ENCODE measurements at places on chromosomes 7 and 10. TPM values are rescaled to one million over a fixed set of nuclear protein-coding genes. Genes with fewer than 3 reads are reported as not detected.

DNA sequence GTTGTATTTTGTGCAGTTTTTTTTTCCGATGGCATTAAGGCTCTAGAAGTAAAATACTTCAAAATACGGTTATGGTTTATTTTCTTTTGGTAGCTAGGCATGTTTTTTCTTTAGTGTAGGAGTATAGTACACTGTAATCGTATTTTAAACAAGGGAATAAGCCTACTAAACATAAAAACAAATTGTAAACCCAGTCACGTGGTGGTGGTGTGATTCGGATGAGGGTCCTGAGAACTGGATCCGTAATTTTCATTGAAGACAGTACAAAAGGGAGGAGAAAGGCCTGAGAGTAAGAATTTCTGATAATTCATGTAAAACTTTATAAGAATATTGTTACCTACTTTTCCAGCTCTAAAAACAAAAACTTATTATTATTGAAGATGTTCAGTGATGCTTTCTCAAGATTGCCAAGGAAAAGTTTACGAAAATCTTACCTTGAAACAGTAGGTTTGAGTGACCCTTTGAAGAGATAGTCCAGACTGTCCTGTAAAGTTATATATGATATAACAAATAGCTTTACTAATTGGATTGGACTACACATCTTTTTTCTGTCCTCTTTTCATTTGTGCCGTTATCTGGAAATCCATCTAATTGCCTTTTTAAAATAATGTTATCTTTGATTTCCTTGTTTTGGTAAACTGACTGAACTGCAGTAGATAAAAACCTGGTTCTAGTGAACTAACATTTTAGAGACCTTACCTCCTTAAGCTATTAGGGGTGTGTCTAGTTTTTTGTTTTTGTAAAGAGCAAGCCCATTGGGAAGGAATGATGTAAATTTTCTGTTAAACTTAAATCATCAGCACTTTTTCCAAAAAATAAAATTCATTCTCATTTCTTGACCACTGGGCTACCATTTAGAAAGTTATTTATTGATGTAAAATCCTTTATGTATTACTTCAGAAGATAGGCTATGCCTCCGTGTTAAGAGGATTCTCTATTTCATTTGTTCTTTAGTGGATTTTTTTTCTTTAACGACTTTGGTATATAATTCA lies 1.0 kb upstream of the PBLD start:
- no peak for DNase-seq
- no peaks in the 10 kb centered on the region for H3K27me3 ChIP-seq
- H3K4me1 ChIP-seq: peaks cover 37% of the 10 kb centered on the region
- H3K36me3 ChIP-seq: peaks cover 10% of the 10 kb centered on the region

DNA sequence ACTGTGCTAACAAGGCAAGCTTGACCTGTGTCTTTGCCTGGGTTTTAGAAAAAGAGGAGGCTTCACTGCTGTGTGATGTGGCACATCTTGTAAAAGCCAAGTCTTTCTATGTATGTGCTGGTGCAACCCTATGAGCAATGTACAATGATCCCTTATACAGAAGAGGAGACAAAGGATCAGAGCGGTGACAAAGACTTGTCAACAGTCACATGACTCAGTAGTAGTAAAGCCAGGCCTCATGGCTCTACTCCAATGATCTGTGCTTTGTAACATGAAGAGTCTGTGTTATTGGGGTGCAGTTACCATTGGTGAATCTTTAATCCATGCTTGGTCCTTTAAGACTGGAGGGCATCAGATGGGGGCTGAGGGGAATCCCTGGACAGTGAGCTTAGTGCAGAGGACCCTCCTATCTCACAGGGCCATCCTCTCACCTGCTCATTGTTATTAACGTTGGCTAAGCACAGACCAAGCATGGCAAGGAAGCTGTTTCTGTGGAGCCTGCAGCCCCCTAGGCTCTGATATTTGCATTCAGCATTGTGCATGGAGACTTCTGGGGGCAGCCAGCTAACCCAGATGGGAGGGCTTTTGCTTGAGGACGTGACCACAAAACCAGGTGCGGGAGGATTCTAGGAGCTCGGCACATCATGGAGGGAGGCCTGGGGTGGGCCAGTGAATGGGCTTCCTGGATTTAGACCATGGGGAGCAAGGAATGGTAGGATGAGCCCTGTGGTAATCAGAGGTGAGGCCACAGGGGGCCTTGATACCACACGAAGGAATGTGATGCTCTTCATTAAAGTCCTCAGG lies 308.8 kb upstream of the ZNF32 start:
- H3K27me3 ChIP-seq: no peaks in the 10 kb centered on the region
- no peak overlapping the region for H3K4me3 ChIP-seq
- DNase-seq: no peak
- no peaks in the 10 kb centered on the region for H3K4me1 ChIP-seq
- H3K27ac ChIP-seq: no peak overlapping the region

The TAS2R3 gene
- not detected for total RNA-seq

The SPDYE2 gene
- not detected for total RNA-seq

DNA sequence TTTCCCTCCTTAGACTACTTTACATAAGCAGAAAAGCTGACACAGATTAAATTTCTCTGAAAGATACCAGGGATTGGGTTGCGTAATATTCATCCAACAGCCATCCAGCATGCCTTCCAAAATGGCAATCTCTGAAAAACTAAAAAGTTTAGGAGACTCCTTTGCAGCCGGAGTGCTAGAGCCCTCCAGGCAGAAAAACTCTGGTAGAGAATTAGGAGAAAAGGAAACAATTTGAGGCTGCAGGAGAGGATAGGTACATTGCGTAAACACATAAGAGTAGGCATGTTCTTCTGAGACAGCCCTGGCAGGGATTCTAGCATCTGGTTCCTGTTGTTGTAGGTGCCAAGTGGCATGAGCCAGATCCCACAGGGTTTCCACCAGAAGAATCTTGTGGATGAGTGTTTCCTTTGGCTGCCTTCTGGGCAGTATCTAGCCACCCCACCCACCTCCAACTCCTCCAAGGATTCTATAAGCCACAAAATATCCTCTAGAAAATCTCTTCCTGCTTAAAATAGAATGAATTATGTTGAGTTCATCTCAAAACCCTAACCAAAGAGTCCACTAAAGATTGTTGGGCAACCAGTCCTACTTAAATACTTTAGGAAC lies 402.4 kb downstream of the HGF start:
- H3K27me3 ChIP-seq: no peaks in the 10 kb centered on the region
- no peaks in the 10 kb centered on the region for H3K36me3 ChIP-seq
- H3K4me3 ChIP-seq: no peak overlapping the region
- H3K4me1 ChIP-seq: no peaks in the 10 kb centered on the region
- DNase-seq: no peak
- no peak overlapping the region for H3K27ac ChIP-seq

- H3K4me1 ChIP-seq: no peaks in the 10 kb centered on the region
- H3K27ac ChIP-seq: no peak overlapping the region
- H3K27me3 ChIP-seq: peaks cover 4% of the 10 kb centered on the region
- H3K36me3 ChIP-seq: no peaks in the 10 kb centered on the region
- no peak overlapping the region for H3K4me3 ChIP-seq
Observed at GRCh38 chr10:123635745-123636144, 30.4 kb upstream of the GPR26 start.

- no peaks in the 10 kb centered on the region for H3K27me3 ChIP-seq
- peaks cover 16% of the 10 kb centered on the region for H3K4me1 ChIP-seq
- DNase-seq: peak; percentile 60
- no peak overlapping the region for H3K4me3 ChIP-seq
- peak overlapping the region; percentile 79 for H3K27ac ChIP-seq
Observed at GRCh38 chr7:343227-343822, 53.4 kb downstream of the FOXL3 start.

The CALCR gene
- total RNA-seq: not detected

GRCh38 chr7:44625526-44626471 lies 19.4 kb downstream of the OGDH start:
- no peak overlapping the region for H3K4me3 ChIP-seq
- peaks cover 3% of the 10 kb centered on the region for H3K4me1 ChIP-seq
- DNase-seq: no peak
- H3K27me3 ChIP-seq: no peaks in the 10 kb centered on the region
- no peak overlapping the region for H3K27ac ChIP-seq

- H3K36me3 ChIP-seq: no peaks in the 10 kb centered on the region
- H3K4me1 ChIP-seq: no peaks in the 10 kb centered on the region
- H3K27me3 ChIP-seq: peaks cover 2% of the 10 kb centered on the region
- H3K4me3 ChIP-seq: no peak overlapping the region
- no peak overlapping the region for H3K27ac ChIP-seq
Observed at GRCh38 chr7:96949766-96950165, 55.6 kb upstream of the DLX6 start.

- H3K27me3 ChIP-seq: no peaks in the 10 kb centered on the region
- H3K4me1 ChIP-seq: no peaks in the 10 kb centered on the region
- H3K27ac ChIP-seq: no peak overlapping the region
- no peak overlapping the region for H3K4me3 ChIP-seq
- DNase-seq: no peak
- H3K36me3 ChIP-seq: no peaks in the 10 kb centered on the region
Observed at GRCh38 chr7:29109899-29110298, 36.4 kb downstream of the CPVL start.

DNA sequence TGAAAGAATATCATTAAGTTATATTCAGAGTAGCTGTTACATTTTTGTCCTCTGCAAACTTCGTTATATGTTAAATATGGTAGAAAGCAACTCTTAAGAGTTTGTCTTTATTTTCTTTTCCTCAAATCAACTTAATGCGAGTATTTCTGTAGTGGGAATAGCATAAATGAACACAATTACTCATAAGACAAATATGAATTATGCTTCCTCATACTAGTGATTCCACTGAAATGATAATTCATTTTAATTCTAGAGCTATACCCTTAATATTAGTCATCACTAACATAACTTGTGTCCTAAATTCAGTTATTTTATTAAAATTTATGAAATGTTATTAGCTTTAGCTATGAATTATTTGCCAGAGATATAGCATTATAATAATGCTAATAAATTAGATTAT lies 820.6 kb upstream of the KCND2 start:
- no peak overlapping the region for H3K27ac ChIP-seq
- H3K4me3 ChIP-seq: no peak overlapping the region
- H3K36me3 ChIP-seq: no peaks in the 10 kb centered on the region
- no peaks in the 10 kb centered on the region for H3K27me3 ChIP-seq

The CNNM1 gene
- total RNA-seq: 2.2 TPM

GRCh38 chr10:29343607-29344038 lies 54.8 kb downstream of the LYZL1 start:
- no peaks in the 10 kb centered on the region for H3K27me3 ChIP-seq
- no peak overlapping the region for H3K27ac ChIP-seq
- H3K36me3 ChIP-seq: no peaks in the 10 kb centered on the region
- no peak overlapping the region for H3K4me3 ChIP-seq

The GPR146 gene
- 11.2 TPM for total RNA-seq

DNA sequence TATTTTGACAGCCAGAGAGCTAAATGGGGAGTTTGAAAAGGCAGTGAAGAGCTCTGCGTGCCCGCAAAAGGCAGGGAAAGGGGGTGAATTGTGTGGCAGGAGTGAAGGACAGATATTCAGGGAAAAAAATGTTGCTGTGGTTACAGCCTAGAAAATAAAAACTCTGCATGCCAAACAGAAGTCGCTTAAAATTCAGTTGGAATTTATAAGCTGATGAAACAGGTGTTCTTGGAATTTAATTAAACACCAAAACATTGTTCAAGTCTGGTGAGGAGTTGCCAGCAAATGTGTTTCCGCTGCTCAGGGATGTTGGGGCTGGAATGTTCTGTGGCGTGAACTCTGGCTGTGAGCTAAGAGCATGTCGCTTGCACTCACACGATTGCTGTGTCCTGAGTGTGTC lies 169.3 kb downstream of the ADRA2A start:
- no peak overlapping the region for H3K27ac ChIP-seq
- H3K4me3 ChIP-seq: no peak overlapping the region
- no peaks in the 10 kb centered on the region for H3K36me3 ChIP-seq
- no peaks in the 10 kb centered on the region for H3K4me1 ChIP-seq
- no peaks in the 10 kb centered on the region for H3K27me3 ChIP-seq

The DOCK4 gene
- 11.4 TPM for total RNA-seq

The NUTM2A gene
- total RNA-seq: 3.0 TPM

DNA sequence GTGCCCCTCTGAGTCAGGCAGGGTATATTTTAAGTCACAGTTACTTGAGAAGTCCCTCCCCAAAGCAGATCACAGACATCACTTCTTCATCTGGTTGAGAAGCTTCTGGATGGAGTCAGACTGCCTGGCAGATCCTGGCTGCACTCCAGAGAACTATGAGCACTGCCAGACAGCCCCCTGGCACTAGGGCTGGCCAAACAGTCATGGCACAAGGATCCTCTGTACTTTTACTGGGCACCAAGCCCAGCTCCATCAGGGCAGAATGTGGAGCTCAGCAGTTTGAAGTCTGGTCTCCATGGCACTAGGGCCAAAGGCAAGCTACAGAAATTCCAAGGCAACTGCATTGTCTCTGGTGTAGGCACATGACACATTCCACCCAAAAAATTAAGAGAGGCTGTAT lies 162.1 kb downstream of the NRG3 start:
- H3K36me3 ChIP-seq: no peaks in the 10 kb centered on the region
- no peak overlapping the region for H3K27ac ChIP-seq

The CYP26C1 gene
- total RNA-seq: 0.06 TPM

The FOXI2 gene
- not detected for total RNA-seq

DNA sequence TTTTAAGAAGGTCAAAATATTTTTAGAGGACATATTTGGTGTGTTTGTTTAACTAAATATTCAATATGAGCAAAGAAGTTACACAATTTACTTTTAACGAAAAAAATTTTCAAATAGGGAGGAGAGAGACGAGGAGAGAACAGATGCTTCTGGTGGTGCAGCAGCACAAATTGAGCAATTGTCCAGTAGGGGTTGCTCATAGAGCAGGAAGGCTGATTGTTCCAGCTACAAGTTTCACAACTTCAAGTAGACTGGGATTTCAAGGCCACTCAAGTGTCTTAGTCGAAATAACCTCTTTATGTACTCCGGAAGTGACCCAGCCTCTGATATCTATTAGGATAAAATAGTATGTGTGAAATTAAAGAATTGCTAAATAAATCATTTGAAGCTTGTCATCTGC lies 197.9 kb downstream of the HDAC9 start:
- H3K36me3 ChIP-seq: no peaks in the 10 kb centered on the region
- H3K27me3 ChIP-seq: no peaks in the 10 kb centered on the region
- no peak overlapping the region for H3K27ac ChIP-seq
- DNase-seq: peak; percentile 92
- no peak overlapping the region for H3K4me3 ChIP-seq
- peaks cover 15% of the 10 kb centered on the region for H3K4me1 ChIP-seq

The SDHAF3 gene
- total RNA-seq: 8.8 TPM

GRCh38 chr7:129247087-129247486 lies 22.3 kb downstream of the AHCYL2 start:
- H3K4me1 ChIP-seq: no peaks in the 10 kb centered on the region
- no peak for DNase-seq
- no peak overlapping the region for H3K4me3 ChIP-seq
- H3K36me3 ChIP-seq: no peaks in the 10 kb centered on the region
- no peaks in the 10 kb centered on the region for H3K27me3 ChIP-seq

The C10orf62 gene
- total RNA-seq: 0.25 TPM

DNA sequence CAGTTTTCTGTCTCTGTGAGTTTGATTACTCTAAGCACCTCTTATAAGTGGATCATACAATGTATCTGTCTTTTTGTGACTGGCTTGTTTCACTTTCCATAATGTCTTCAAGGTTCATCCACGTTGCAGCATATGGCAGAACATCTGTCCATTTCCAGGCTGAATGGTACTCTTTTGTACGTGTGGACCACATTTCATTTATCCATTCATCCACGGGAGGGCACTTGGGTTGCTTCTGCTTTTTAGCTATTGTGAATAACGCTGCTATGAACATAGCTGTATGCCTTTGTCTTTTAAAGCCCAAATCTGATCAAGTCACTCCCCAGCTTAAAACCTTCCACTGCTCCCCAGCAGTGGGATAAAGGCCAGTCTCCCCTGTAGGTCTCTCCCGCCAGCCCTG lies 31.5 kb downstream of the EGFR start:
- no peaks in the 10 kb centered on the region for H3K27me3 ChIP-seq
- no peaks in the 10 kb centered on the region for H3K4me1 ChIP-seq
- H3K36me3 ChIP-seq: no peaks in the 10 kb centered on the region
- no peak for DNase-seq
- H3K27ac ChIP-seq: no peak overlapping the region

- no peaks in the 10 kb centered on the region for H3K36me3 ChIP-seq
- no peak overlapping the region for H3K4me3 ChIP-seq
Observed at GRCh38 chr7:101161692-101162471, 3.5 kb downstream of the VGF start.
